ENCODE measurements at places on chromosomes 12 and 14.
A peak's percentile ranks its signal among the peaks of the same experiment; 100 is the strongest.

DNA sequence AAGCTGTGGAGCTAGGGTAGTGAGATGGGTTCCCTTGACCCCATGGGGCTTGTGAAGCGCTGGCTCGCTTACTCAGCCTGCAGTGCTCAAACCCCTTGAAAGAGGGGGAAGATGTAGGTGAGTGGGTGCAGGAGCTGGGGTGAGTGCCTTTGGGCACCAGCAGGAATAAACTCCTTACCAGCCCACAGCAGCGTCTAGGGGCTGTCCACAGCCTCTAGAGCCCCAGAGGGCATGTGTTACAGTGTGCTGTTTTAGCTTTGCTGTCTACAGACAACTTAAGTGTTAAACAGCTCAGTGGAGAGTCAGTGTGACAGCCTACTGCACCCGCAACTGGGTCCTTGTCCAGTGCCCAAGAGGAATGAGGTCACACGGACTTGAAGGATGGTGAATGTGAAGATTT lies 48.0 kb downstream of the TSPAN8 start:
- DNase-seq, result no peak

DNA sequence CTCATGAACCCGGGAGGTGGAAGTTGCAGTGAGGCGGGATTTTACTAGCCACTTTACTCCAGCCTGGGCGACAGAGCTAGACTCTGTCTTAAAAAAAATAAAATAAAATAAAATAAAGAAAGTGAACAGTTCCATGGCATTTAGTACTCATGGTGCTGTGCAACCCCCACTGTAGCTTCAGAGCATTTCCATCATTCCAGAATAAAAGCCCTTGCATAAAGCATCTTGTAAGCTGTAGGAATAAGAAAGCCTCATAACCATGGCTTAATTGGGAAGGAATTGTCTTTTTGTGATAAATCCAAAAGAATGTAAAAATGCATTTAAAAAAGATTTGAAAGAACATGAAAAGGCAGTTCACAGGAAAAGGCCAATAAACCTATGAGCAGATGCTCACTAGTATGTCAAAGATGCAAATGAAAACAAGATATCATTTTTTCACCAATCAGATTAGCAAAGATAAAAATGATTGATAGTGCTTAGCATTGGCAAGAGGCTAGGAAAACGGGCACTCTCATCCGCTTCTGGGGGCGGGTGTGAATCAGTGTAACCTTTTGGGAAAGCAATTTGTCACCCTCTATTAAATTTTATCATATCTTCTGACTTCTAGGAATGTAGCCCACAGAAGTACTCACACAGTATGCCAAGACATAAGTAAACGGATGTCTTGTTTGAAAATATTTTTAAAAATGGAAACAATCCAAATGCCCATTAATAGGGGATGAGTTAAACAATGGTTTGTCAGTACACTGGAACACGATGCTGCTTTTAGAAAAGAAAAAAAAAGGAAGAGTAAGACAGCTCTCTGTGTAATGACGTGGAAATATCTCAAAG lies 46.6 kb downstream of the CFAP251 start:
- DNase-seq, result no peak

DNA sequence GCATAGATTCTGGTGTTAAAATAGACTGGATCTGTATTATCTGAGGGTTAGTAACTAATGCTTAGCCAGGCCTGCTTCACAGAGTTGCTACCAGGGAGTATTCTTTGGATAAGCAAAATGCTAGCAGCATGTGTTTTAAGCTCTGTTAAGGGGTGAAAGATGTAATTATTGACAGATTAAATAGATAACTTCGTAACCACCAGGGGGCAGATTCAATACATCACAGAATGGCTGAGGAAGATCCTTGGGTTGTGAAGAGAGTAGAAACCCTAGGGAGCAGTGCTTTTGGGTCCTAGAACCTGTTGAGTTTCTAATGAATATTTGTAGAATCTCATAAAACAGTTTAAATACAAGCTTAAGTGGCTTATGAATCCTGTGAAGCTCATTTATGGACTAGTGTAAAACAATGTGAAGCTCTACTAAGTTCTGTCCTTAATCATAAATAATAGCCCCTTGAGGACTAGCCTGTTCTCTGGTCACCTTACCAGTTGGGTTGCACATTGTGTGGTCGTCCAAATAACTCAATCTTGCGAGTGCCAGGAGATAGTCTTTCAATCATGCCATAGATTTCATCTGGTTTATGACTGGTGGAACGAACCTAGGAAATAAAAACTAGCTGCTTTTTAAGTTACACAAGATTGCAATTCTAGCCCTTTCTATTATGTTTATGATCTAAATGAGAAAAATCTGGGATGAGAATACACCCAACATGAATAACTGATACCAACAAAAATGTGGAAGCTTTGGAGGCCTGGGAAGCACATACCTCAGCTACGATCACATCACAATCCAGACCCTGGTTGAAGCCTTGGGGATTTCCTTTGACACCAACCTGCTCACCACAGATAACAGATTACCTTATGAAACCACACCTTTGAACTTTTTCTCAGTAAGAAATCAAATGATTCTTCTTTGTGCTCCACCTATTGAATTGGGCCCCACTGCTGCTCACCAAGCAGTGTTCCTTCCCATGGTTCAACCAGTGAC lies 12.3 kb downstream of the METTL3 start:
- DNase-seq, result peak; percentile 33

GRCh38 chr14:50953502-50953901 lies 9.2 kb upstream of the PYGL start:
- DNase-seq, result no peak

Data from activated naive CD4-positive, alpha-beta T cell treated with anti-CD3 and anti-CD28 coated beads, Interleukin-2, amount 10 ng/mL, durations not matched to agents 7 days and 5 days (primary cell).